IMR-90 (cell line): ENCODE measurements at places on chromosomes 2 and 18.
A peak's percentile ranks its signal among the peaks of the same experiment; 100 is the strongest.

DNA sequence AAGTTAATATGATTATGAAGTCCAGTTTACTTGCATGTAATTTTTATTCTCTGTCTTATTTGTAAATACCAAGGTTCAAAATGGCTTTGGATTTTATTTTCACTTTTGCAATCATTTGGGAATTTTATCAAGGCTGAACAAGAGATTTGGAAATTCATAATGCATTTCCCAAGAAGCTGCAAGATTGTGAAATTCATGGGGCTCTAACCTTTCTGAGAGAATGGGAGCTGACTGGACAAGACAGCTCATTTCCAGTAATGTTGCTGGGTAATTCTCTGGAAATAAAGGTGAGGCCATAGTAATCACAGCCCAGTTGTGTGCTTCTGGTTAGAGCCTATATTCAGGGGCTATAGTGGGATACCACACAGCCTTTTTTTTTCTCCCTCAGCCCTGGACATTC is 21.5 kb upstream of the NABP1 start:
- DNase-seq = peak; percentile 86

DNA sequence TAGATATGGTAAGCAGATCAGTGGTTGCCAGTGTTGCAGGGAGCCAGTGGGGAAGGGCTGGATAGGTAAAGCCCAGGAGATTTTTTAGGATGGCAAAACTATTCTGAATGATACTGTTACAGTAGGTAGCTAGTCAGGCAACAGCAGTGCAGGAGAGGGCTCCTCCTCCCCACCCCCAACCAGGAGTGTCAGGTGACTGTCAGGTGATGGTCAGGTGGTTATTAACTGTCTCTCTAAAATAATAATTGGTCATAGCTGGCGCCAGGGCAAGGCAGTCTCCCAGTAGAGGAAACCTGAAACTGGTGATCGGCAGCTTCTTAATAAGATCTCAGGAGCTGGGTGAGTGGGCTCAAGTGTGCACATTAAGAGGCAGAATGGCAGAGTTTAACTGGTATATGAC is 201.6 kb upstream of the PARD3B start:
- no peak for DNase-seq

DNA sequence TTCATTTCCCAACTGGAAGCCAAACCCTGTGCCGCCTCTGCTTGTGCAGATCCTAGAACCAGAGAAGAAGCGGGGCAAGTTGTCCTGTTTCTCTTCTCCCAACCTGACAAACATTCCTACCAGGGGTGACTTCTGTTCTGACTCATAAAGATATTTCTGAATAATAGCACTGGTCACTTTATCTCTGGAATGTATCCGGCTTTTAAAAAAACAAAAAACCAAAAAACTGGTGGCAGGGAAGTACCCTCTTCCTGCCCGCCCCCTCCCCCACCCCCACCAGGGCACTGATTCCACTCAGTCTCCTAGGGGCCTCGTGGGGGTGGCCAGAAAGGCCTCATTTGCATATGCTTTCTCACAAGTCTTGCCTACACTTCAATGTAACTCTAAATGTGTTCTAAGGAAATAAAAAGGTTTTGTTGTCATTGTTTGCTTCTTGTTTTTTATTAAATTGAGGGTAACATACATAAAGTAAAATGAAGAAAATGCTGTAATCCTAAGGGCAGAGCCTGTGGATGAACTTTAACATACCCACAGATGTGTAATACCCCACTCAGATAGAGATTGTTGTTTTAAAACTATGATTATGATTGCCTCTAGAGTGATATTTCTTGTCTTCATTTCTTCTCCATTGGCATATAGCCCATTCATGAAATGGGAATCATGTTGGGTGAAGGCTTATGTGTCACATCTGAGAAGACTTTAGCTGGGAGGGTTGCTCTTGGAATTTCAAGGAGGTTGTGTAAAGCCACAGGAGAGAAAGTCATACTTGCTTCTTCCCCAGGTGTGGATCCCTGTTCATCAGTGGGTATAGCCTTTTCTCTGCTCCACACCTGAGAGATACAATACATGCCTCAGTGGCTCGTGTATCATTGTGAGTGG is 5.3 kb upstream of the FOSL2 start:
- DNase-seq = peak; percentile 37

- peak; percentile 33 for DNase-seq
These were observed 2.3 kb upstream of the GLI2 start for GRCh38 chr2:120733238-120733932.

DNA sequence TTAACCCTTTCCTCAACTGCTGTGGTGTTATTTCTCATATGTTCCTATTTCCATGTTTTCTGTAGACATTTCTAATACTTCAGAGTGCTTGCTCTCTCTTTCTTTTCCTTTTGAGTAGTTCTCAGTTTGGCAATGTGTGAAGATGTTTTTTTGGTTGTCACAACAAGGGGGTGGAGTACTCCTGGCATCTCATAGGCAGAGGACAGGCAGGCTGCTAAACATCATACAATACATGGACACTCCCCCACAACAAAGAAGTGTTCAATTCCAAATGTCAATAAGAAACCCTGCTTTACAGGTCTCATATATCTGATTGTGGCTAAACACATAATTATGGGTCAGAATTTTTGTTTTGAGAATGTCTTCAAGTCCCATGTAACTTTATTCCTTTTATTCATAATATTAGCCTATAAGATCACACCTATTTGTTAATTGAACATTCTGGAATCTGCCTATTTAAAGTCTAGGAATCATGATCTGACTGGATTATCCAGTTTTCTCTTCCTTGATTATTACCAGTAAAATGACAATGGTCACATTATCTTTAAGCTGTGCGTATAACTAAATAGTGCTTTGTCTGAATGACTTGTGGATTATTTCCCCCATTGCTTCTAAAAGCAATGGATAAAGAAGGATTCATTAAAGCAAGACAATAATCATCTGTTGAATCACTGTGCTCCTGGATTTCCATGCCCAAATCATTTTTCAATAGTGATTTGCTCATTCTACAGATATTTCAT is 46.8 kb upstream of the ITPRID2 start:
- DNase-seq = no peak

GRCh38 chr2:179376881-179377280 is 112.2 kb upstream of the SESTD1 start:
- peak; percentile 58 for DNase-seq

DNA sequence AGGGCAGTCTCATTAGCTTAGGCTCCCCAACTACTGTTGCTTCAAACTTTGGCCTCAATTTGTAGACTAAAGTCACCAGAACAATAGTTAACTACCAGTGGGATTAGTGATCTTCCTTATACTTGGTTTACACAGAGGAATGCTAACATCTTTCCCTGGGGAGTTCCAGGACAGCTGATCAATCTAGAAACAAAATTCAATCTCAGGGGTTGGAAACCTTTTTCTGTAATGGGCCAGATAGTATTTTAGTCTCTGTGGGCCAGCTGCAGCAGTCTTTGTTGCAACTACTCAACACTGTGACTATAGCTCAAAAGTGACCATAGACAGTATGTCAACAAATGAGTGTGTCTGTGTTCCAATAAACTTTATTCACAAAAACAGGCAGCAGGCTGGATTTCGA is 85.7 kb downstream of the METTL8 start:
- DNase-seq = peak; percentile 10

DNA sequence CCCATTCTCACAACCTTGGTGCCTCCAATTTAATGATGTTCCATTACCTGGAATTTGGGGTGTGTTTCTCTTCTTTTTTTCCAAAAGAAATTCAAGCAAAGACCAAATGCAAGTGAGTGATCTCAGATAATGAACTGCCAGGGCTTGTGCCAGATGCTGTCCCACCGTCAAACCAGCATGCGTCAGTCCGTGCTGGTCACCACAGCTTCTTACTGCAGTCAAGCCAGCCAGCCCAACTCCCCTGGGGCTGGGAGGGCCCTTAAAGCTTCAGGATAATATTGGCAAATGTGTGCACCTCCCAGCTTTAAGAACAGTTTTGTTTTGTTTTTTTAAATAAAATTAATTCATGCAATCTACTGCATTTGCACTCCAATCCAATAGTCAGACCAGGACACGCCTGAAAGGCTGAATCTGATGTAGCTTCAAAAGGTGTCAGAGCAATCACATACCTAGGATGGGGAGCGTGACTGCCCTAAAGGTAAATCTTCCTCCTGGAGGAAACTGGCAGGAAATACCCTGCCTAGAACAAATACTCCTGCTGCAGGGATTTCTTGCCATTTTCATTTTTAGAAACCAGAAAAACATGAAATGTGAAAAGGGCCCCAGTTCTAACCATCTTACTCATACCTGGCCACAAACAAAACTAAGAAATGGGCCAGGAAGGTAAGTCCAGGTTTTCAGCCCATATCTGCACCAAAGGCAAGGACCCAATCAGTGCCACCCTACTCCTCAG is 26.8 kb upstream of the SP3 start:
- peak; percentile 25 for DNase-seq
